ENCODE measurements at places on chromosomes 7 and 10.
A peak's percentile ranks its signal among the peaks of the same experiment; 100 is the strongest.

- no peak for DNase-seq
Measured at GRCh38 chr7:90312745-90313144, 8.4 kb downstream of the FAM237B start.

- no peak for DNase-seq
Measured at GRCh38 chr10:24574578-24575155, 149.0 kb downstream of the ARHGAP21 start.

GRCh38 chr10:103942866-103943265 lies 24.1 kb upstream of the SLK start:
- DNase-seq, result no peak

GRCh38 chr10:123044391-123044790 lies 35.6 kb downstream of the ACADSB start:
- DNase-seq, result no peak

DNA sequence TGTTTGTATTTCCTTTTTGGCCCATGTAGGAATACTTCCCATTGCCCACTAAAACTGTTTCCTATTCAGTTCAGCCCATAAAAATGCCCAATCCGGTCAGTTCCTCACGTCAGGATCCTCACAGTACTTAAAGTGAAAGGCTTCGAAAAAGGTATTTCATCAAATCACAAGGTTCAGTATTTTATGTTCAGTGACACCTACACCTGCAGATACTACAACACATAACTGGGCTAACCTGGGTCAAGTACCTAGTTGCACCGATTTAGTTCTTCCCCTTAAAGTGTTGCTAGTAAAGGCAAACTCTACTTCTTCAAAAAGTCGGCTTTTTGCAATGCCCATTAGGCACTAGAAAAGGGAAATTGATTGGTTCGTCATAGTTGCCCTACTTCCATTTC lies 1.1 kb downstream of the SNX13 start:
- DNase-seq, result no peak

DNA sequence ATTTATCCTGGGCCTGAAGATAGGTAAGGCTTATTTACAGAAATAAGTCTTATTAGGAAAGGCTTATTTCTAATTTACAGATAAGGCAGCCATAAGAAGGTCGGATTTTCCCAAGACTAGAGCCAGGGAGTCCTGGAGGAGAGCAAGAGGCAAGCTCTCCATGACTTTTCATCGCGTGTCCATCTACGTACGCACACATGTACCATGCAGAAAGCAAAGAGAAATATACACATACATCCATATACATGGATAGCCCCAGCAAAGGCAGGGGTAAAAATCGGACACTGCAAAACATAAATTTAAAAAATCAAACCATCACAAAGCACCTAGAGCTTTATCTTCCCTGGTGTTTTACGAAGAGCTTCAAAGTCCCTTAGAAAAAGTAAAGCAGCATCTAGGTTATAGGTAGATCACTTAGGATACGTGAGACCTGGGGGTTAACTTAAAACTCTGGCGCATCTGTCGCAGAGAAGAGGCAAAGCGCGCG lies 25.8 kb upstream of the ZRANB1 start:
- no peak for DNase-seq

DNA sequence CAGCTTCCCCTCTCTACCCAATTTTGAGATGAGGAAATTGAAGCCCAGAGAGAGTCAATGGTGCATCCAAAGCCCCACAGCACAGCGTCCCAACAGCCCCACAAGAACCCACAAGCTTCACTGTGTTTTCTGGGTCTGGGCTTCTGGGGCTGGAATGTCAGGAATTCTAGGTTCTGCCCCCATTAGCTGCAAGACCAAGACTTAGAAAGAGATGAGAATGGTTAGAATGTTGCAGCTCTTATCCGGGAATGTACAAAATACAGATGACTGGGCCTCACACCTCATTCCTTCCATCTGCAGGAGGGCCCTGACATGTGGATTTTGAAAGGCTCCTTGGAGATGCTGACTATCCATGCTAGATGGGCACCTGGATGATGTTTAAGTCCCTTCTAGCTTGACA lies 6.0 kb upstream of the SGPL1 start:
- no peak for DNase-seq

GRCh38 chr10:27436710-27437109 lies 67.4 kb upstream of the RAB18 start:
- no peak for DNase-seq

DNA sequence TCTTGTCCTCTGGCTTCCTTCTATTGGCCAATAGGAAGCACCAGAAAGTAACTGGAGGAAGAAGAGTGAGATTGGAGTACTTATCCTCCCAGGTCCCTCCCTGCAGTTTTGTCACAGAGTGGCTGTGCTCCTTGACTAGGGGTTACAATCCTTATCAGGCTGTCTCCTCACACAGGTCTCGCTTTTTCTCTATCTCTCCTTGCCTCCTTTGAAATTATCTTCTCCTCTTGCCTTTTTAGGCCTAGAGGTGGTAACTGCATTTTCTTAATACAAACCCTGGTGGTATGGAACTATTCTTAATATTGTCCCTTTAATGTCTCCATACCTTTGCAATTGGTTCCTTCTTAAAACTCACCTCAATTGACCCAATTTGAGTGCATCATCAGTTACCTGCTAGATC lies 2.7 kb downstream of the PRSS37 start:
- no peak for DNase-seq

GRCh38 chr7:48217753-48218152 lies 46.5 kb downstream of the ABCA13 start:
- DNase-seq, result no peak

DNA sequence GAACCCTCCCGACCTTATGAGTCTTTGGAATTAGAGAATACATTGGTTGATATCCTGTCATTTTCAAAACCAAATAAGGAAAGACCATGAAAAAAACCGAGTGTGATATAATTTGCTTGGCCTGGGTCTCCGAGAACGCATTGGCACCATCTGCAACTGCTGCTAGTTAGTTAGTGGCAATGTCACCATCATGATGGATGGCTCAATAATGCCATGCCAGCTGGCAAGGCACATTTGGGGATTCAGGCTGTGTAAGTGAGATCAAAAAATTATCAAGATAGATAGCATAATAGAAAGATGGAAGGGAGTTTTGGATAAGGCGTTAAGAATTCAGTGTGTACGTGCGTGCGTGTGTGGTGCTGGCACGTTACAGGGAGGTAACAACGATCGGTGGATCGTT lies 134.7 kb upstream of the TCERG1L start:
- DNase-seq, result no peak

DNA sequence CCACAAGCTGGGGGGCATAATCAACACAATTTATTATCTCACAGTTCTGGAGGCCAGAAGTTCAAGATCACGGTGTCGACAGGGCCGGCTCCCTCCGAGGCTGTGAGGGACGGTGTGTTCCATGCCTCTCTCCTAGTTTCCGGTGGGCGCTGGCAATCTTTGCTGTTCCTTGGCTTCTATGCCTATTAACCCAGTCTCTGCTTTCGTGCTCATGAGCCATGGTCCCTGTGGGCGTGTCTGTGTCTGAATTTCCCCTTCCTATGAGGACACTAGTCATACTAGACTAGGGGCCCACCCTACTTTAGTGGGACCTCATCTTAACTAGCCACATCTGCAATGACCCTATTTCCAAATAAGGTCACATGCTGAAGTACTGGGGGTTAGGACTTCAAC lies 29.4 kb downstream of the HIPK2 start:
- DNase-seq, result no peak

DNA sequence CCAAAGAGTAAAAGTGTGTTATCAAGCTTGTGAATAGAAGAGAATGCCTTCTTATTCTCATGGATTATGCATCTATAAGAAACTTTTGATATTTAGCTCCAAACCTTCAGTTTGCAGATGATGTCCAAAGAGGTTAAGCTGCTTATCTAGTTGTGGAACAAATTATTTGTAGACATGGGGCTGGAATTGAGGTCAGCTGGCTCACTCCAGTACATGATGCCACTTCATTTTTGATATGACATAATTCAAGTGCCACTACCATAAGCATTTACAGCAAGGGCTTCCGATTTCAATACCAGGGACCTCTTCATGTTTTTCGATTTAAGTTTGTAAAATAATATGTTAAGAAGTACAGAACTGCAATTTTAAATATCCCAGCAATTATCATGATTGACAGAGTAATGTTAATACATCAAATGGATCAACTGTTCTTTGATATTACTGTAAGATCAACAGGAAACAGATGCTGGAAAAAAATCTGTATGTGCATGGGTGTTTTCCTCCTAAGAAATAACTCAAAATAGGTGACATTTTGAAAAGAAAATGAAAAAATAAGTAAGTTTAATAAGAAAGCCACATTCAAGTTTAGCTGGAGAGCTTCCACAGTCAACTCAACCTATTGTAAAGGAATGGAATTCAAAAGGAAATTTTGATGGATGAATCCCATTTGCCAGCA lies 12.7 kb downstream of the FAM3C start:
- no peak for DNase-seq

DNA sequence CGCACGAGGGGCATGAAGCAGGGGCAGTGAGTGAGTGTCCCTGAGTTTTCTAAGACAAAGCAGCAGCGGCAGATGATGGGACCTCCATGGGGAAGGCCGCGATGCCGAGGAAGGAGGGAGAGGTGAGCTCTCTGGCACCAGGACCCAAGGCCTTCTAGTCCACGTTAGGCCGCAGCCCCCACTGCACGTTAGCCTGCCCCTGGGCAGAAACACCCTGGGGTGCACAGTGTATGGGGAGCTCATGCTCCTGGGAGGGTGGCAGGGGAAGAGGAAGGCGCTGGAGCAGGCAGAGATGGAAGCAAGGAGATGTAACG lies 97.3 kb upstream of the IKZF1 start:
- no peak for DNase-seq

GRCh38 chr7:92586841-92587240 lies 3.3 kb downstream of the FAM133B start:
- no peak for DNase-seq

- DNase-seq, result no peak
Measured at GRCh38 chr10:121580276-121581116, 17.7 kb downstream of the FGFR2 start.

DNA sequence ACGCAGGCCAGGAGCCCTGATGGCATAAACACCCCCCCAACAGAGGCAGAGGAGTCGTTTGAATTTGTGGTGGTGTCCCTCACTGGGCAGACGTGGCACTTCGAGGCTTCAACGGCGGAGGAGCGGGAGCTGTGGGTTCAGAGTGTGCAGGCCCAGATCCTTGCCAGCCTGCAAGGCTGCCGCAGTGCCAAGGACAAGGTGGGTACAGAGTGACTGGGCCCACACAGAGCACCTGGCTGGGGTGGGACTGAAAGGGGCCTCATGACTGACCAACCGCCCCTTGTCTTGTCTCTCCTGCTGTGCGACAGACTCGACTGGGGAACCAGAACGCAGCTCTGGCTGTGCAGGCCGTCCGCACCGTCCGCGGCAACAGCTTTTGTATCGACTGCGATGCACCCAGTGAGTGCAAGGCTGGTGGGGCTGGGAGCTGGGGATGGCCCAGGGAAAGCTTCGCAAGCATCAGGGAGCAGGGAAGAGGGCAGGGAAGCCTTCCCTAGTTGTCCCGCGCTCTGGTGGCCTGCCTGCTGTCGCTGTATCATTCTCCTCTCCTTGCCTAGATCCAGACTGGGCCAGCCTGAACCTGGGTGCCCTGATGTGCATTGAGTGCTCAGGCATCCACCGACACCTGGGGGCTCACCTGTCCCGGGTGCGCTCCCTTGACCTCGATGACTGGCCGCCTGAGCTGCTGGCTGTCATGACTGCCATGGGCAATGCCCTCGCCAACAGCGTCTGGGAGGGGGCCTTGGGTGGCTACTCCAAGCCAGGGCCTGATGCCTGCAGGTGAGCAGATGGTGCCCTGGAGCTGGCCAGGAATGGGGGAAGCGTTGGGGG lies 25.4 kb downstream of the GBX1 start:
- DNase-seq, result no peak

GRCh38 chr7:106326594-106327537 lies 42.1 kb upstream of the NAMPT start:
- no peak for DNase-seq

DNA sequence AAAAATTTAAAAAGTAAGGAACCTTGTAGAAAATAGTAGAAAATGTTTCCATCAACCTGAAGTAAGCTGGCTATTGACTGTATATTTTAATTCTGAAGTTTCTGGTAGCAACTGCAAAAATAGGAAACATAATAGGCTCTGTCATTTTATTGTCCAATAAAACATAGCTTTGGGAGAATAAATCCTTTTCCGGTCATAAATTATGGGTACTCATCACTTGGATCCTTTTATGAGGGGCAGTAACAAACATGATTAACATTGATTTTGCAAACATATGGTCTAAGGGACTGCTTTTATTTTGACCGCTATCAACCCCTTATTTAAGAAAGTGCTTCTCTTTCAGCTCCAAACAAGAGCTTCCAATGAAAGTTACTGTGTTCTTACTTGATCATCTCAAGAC lies 495.9 kb upstream of the ANKRD30A start:
- DNase-seq, result no peak

- peak; percentile 84 for DNase-seq
Measured at GRCh38 chr10:61974601-61975390, 73.3 kb downstream of the ARID5B start.

GRCh38 chr10:91969297-91969696 lies 45.7 kb downstream of the BTAF1 start:
- no peak for DNase-seq

DNA sequence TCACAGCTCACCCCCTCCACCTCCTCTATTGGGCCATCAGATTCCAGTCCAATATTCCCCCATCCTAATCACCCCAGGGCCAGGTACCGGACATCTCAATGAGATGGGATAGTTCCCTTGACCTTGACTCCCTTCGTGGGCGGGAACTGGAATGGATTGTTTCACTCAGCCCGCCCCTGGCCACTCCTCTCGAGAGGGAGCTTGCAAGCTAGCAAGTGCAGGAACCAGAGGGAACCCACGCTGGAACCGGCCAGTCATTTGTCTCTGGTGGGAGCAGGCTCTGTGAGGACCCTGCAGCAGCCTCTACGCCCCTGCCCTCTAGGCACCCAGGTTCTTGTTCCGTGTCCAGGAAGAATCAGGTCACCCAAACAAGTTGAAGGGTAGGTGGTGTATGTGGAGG lies 11.0 kb upstream of the RADIL start:
- no peak for DNase-seq

DNA sequence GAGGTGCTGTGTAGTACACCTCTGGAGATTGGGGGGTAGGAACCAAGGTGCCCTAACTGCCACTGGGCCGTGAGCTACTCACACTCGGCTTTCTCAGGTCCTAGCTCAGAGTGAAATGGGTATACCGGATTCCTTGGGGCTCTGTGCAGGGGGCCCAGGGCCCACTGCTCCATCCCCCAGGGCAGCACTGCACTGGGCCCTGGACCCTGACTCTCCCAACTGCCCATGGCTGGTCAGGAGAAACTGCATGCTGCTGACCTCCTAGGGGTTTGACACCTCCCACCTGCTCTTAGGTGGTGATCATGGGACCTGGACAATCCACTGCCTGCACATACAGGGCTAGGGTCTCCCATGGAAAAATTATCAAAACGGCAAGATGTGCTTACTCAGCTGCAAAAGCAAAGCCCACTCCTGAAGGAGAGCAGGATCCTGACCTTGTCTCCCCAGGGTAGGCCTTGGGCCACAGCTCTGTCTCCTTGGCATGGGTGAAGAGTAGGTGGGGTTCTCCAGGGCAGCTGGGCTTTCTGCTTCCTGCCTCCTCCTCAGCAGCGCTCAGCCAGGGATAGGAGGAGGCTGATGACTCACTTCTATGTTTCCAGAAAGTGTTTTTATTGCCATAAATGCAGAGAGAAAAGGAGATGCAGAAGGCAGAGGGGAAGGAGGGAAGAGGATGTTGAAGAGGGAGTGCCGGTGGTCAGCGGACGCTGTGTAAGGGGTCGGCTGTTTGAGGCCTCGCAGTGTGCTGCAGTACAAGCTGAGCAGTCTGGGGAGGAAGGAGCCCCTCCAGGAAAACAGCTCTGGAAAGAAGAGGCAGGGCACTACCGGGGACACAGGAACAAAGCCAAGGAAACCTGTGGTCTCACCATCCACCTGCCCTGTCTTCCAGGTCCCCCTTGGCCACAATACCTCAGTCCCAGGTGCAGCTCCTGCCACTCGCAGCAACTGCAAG lies 107.8 kb downstream of the ARHGAP22 start:
- DNase-seq, result no peak

All from HAP-1 (cell line).